ENCODE measurements at places on chromosomes 7 and 10.

- DNase-seq = no peak
Observed at GRCh38 chr7:123719197-123719721, 29.5 kb downstream of the WASL start.

DNA sequence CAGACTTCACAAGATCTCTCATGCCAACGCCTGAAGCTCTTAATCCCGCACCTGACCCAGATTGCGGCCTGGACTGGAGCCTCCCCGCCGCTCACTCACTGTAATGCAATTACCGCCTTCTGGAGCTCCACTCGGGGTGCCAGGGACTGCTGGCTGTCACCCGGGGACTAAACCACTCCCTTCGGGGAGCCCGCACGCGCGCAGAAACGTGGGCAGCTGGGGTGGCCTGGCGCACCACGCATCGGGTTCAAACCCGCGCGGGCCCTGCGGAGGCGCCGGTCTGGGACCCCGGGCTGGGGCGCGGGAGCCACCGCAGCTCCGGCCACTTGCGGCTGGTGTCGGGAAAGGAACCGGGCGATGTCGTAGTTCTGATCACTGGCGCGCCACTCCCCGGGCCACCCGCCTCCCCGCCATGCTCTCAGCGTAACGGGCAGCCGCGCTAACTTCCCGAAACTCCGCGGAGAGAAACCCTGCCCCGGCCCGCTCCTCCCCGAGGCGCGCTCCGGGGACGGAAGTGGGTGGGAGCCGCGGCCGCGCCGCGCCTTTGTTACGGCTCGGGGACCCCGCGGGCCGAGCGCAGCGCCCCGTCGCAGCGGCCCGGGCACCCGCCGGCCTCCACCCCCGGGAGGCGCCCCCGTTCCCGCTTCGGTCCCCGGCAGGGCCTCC lies 100.3 kb upstream of the SVIL start:
- no peak for DNase-seq

DNA sequence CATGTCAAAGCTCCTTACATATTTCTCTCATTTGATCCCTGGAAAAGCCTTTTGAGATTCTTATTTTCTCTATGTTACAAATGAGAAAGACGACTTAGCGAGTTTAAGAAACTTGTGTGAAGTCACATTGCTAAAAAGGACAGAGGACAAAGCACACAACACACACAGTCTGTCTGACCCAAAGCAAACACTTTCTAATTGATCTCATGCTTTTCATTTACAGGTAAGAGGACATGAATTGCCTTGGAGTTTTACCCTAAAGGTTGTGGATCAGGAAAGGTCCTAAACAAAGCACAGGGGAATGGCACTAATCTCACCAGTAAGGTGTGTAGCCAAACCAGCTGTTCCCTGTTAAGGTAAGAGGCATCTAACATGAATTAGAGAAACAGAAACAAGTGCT lies 18.7 kb downstream of the SLC35G1 start:
- DNase-seq = no peak

GRCh38 chr10:34489411-34489810 lies 325.7 kb downstream of the PARD3 start:
- DNase-seq = no peak

DNA sequence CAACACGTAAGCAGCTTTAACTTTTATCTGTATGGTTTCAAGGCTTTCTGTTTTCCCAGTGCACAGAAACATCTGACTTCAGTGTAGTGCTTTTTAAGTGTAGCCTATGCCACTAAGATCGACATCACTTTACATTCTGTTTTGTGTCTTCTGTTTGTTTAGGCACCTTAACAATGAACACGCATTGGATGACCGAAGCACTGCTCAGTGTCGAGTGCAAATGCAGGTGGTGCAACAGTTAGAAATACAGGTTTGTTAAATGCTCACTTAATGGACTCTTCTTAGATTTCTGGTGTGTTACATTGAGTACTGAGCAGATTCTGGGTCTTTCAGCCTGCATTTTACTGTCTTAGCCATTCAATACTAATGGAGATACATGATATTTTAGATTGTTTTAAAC lies 237.4 kb downstream of the FOXP2 start:
- DNase-seq = no peak

DNA sequence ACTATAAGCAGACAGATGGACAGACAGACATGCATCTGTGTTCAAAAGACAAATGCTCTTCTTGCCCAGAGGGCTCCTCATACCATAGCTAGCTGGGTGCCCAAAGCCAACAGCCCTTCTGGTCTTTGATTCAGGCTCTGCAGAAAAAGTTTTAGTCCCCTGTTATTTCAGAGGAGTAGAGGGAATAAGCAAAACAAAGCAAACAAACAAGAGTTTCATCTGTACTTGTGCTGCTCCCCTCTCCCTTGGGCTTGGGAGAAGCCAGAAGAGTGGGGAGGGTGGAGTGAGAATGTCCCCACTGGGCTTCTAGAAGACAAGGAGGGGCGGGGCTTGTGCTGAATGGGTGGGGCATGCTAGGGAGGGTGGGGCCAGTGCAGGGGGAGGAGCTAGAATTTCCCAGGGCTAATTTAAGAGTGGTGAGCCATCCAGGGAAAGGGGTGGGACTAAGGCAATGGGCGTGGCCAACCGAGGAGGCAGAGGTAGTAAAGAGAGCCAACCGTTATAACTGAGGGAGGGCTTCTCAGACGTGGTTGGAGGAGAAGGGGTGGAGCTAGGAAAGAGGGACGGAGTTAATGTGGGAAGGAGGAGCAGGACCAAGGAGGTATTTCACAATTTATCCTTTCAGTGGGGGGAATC lies 101.2 kb upstream of the MGMT start:
- no peak for DNase-seq

- no peak for DNase-seq
Observed at GRCh38 chr7:123771256-123771655, 22.5 kb upstream of the WASL start.

DNA sequence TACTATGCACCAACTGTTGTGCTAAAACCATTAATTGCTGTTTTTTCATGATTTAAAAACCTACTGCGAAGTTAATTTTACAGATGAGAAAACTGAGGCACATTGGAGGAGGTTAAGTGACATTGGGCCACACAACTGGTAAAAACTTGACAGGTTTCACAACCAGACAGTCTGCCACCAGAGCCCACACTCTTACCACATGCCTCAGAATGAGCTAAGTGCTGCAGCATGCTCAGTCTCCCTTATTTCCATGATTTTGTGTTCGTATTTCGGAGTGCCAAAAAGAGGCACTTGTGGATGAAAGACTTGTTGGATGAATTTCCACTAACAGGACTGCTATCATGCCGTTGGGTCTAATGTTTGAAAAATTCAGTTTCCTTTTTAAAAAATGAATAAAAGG lies 77.4 kb downstream of the PCLO start:
- no peak for DNase-seq

- DNase-seq = no peak
Observed at GRCh38 chr10:34380856-34381255, 434.2 kb downstream of the PARD3 start.

- no peak for DNase-seq
Observed at GRCh38 chr7:49322476-49322875, 398.1 kb downstream of the CDC14C start.

- no peak for DNase-seq
Observed at GRCh38 chr7:115299397-115300037, 377.6 kb downstream of the MDFIC start.

GRCh38 chr10:50417486-50417885 lies 166.2 kb upstream of the ASAH2 start:
- DNase-seq = no peak
